ENCODE measurements at places on chromosomes 2 and 18.

DNA sequence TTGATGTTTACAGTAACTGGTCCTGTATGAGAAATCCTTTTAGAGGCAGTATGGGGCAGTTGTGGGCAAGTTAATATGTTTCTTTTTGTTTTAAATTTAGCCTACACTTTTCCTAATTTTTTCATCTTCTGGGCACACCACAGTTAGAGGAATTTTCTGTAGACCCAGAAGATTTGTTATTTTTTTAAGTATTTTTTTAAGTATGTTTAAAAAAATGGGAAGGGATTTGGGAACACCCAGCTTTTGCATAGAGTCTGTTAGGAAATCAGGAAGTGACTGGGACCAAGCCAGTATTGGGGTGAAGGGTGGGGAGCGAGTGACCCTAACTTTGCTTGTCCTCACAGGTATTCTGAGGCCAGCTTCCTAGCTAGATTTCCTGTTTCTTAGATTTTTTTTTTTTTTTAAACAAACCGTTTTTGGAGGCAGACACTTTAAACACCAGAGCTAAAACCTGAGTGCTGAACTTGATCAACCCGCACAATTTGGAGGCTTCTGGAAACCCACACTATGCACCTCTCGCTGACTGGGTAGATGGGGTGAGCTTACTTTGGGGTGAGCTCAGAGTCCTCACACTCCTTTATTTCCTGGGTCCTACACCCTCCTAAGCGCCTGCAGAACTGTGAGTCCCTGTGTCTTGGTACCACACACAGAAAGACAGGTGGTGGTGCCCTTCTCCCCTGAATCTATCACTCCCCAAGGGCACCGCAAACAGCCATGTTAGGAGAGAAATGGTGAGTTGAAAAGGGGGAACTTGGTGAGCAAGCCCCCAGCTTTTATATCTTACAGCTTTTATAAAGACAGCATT is 5.2 kb downstream of the GATA6 start:
- no peak for DNase-seq

DNA sequence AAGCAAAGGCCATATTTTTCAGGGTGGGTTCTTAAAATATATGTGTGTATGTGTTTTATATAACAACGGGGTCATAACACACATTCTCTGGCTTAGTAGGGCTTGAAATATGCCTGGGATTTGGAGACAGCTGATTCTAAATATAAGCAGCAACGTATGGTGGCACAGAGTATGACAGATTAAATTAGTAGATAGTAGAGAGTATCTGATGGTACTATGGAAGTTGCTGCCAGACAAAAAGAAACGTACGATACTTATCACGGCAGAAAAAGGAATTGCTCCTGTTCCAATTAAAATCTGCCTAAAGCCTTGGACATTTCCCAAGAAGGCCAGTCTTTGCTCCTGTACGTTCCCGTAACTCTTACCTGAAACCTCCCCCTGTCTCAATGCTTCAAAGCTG is 607.9 kb upstream of the ID2 start:
- DNase-seq = no peak

DNA sequence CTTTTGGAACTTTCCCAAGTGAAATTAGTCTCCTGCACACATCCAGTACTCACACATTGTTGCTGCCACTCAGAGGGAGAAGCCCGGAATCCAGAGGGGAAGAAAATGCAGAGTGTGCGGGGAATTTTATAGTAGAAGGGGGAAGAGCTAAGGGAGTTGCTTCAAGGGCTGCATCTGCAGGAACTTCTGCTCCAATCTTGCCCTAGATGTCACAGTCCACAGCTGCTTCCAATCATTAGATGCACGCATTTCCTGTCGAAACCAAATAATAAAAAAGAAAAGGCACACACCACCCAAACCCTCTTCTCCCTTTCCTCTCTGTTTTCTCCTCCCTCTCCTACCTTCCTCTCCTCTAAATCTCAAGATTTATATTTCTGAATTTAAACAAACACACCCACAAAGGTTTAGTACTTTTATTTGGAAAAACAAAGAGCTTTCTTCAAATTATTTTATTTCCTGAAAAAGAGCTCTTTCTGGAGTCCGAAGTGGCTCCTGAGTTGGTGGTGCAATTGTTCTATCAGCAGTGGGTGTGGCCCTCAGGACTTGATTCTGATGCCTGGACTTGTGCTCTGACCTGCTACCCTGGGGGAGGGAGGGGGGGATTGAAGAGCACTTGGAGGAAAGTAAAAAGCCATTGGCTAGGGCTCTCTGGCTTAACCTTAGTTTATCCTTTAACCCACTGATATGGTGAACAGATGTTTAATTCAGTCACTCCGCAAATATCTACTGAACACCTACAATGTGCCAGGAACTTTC is 72.0 kb downstream of the KCNE4 start:
- DNase-seq = no peak

DNA sequence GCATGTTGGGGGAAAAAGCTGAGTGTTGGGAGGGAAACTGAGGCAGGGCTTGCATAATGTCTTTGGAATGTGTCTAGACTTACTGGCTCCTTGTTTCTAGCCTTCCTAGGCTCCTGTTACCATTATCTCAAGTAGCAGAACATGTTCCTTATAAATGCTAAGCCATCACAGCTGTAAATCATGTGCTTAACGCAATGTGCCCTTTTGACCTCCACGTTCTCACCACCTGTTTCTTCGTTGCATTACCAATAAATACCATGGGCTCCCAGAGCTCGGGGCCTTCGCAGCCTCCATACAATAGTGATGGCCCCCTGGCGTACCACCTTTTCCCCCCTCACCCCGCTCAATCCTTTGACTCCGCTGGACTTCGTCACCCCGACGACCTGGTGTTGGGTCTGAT is 54.0 kb upstream of the CWC22 start:
- no peak for DNase-seq

GRCh38 chr2:184890311-184890710 is 292.0 kb downstream of the ZNF804A start:
- DNase-seq = no peak

DNA sequence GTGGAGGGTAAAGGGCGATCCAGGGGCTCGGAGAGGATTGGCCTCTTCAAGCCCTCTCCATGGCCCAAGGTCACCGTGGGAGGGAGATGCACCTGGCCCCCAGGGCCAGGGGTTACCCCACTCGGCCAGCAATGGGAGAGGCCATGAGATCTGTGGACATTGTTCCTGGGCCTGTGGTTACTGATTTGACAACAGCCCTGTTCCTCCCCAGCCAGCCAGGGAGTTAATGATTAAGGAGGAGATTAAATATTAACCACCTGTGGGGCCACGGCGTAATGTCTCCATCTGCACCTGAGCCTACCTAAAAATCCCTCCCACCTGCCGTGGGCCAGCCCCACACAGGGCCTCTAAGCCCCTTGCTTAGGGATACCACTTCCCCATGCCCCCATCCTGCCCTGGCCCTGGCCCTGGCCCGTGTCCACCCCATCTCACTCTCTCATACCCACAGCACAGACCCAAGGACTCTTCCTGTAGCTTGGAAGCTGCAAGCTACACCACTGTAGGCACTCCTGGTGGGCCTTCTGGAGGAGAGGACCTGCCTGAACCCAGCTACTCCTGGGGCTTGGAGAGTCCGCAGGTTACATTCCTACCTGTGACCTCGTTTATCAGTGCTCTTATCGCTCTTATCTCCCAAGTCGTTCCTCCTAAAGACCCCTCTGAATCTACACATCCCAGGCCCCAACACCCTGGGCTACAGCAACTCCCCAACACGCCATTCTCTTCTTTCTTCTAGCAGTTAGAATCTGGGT is 32.1 kb downstream of the ZFP36L2 start:
- DNase-seq = no peak

GRCh38 chr18:50307400-50307737 is 19.9 kb upstream of the CXXC1 start:
- DNase-seq = no peak

DNA sequence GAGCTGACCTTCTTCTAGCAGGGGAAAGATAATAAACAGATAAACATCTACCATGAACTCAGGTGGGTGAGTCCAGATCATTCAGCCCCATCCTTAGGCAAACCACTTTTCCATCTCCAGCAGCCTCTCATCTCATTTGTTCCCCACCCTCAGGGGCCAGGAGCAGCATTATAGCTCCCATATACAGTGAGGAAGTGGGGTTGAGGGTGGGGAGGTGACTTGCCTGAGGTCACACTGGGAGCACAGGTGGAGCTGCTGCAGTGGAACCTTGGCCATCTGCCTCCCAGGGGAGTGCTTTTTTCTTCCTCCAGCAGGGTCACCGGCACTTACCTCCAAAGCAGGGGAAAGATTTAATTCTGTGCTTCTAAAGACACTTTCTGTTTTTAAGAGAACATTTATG is 212.5 kb upstream of the SMAD2 start:
- DNase-seq = no peak

GRCh38 chr18:32301976-32302743 is 112.3 kb downstream of the MEP1B start:
- no peak for DNase-seq

DNA sequence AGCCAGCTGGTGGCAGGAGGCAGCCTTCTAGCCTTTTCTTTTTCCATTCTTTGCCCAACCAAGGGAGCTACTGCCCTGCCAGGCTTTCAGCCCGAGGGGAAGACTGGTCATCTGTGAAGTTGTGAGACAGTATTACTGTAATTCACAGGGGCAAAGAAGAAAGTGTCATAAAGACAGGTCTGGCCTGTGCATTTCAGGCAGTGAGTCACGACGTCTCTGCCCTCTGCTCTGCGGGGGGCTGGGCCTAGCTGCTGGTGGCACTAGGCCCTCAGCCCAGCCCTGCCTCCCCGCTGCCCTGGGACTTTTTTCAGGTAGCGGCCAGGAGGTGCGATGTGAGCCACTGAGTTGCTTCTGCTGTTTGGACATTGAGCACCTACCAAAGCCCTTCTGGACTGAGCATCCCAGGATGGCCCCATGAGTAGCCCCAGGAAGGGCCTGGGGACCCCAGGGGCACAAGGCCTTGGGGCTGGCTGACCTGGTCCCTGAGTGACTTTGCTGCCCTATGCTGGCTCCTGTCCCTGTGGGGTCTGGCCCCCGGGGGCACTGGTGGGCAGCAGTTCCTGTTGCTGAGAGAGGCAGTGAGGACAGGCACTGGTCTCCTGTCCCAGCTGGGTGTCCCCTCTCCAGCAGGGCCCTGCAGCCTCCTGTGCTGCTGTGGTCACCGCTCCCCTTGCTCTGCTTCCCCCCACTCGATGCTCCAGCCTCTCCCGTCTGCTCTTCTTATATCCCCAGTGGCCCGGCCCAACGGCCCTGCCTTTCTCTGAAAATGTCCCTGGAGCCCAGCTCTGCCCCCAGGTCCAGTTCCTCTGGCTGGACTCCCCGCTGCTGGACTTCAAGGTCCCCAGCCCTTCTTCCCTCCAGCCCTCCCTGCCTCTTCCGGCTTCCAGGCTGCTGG is 7.0 kb downstream of the INHBB start:
- DNase-seq = no peak

- DNase-seq = no peak
These were observed 101.8 kb downstream of the COL6A3 start for GRCh38 chr2:237312021-237312755.

GRCh38 chr2:46481198-46482193 is 2.1 kb downstream of the TMEM247 start:
- DNase-seq = no peak

All from activated T-cell treated with anti-CD3 and anti-CD28 coated beads for 48 hours (primary cell).